GM23248 (cell line): ENCODE measurements at places on chromosomes 1 and 21. TPM values are rescaled to one million over a fixed set of nuclear protein-coding genes. Genes with fewer than 3 reads are reported as not detected.
A peak's percentile ranks its signal among the peaks of the same experiment; 100 is the strongest.

DFFB gene
- total RNA-seq: 6.4 and 18.3 TPM in 2 replicates

DNA sequence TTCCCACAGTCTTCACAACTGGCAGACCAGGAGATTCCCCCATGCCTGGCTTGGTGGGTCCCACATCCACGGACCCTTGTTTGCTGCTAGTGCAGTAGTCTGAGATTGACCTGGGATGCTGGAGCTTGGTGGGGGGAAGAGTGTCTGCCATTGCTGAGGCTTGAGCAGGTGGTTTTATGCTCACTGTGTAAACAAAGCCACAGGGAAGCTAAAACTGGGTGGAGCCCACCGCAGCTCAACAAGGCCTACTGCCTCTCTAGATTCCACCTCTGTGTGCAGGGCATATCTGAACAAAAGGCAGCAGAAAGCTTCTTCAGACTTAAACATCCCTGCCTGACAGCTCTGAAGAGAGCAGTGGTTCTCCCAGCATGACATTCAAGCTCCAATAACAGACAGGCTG is 177.3 kb upstream of the ETV3 start:
- H3K4me3 ChIP-seq: no peak overlapping the region
- no peaks in the 10 kb centered on the region for H3K27me3 ChIP-seq
- H3K27ac ChIP-seq: no peak overlapping the region
- no peaks in the 10 kb centered on the region for H3K4me1 ChIP-seq
- H3K36me3 ChIP-seq: no peaks in the 10 kb centered on the region

FNDC10 gene
- 7.7 and 9.8 TPM in 2 replicates for total RNA-seq

DNA sequence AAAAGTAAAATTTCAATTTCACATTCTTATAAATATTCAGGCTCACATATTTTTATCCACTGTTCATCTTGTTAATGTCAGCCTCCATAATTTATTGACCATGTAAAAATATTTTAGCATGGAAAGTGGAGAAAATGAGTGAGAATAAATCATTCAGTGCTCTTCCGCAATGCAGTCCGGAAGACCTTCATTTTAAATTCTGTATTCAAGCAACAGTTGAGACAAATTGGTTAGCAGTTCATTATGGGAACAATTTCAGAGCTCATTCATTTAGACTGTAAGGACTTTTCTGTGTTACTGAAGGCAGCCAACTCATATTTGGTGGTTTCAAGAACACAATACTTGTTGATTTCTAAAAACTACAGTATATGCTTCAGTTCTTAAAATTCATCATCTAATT is 97.8 kb downstream of the TYW3 start:
- DNase-seq: no peak
- no peaks in the 10 kb centered on the region for H3K4me1 ChIP-seq
- no peak overlapping the region for H3K27ac ChIP-seq
- no peak overlapping the region for H3K4me3 ChIP-seq
- H3K27me3 ChIP-seq: no peaks in the 10 kb centered on the region

- H3K27ac ChIP-seq: no peak overlapping the region
- DNase-seq: peak; percentile 81
- H3K36me3 ChIP-seq: no peaks in the 10 kb centered on the region
- H3K4me3 ChIP-seq: no peak overlapping the region
- peaks cover 12% of the 10 kb centered on the region for H3K4me1 ChIP-seq
These were observed 207.6 kb upstream of the NFIA start for GRCh38 chr1:60874718-60875117.

GRCh38 chr1:8025671-8026144 is 401 bp downstream of the ERRFI1 start:
- no peaks in the 10 kb centered on the region for H3K36me3 ChIP-seq
- H3K4me1 ChIP-seq: peaks cover 54% of the 10 kb centered on the region
- no peaks in the 10 kb centered on the region for H3K27me3 ChIP-seq
- peak overlapping the region; percentile 80 for H3K4me3 ChIP-seq
- DNase-seq: peak; percentile 53

TRIM63 gene
- not detected in 2 replicates for total RNA-seq

DNA sequence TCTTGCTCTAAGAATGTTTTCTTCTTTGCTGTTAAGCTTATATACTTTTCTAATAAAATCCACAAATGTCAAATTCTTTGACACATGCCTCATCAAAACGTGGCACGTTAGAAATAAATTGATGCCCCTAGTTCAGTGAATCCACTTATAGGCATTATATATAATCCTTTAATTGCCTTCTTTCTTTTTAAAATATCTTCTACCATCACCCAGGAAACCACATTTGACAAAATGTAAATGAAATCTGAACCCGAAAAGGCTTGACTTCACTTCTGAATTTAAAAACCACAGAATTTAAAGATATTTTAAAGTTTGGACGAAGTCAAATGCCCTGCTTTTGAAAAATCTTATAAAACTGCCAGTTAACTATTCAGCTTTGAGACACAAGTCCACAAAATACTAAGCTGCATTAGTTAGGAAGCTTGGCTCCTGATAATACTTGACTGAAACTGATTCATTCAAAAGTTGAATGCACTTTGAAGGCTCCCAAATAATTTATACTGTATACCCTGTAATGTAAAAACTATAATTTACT is 22.4 kb upstream of the KIFAP3 start:
- no peak overlapping the region for H3K27ac ChIP-seq
- DNase-seq: no peak
- H3K36me3 ChIP-seq: no peaks in the 10 kb centered on the region

- DNase-seq: no peak
- H3K36me3 ChIP-seq: no peaks in the 10 kb centered on the region
- H3K4me3 ChIP-seq: no peak overlapping the region
- no peak overlapping the region for H3K27ac ChIP-seq
These were observed 36.4 kb downstream of the SLC35F3 start for GRCh38 chr1:233940908-233941307.

DNA sequence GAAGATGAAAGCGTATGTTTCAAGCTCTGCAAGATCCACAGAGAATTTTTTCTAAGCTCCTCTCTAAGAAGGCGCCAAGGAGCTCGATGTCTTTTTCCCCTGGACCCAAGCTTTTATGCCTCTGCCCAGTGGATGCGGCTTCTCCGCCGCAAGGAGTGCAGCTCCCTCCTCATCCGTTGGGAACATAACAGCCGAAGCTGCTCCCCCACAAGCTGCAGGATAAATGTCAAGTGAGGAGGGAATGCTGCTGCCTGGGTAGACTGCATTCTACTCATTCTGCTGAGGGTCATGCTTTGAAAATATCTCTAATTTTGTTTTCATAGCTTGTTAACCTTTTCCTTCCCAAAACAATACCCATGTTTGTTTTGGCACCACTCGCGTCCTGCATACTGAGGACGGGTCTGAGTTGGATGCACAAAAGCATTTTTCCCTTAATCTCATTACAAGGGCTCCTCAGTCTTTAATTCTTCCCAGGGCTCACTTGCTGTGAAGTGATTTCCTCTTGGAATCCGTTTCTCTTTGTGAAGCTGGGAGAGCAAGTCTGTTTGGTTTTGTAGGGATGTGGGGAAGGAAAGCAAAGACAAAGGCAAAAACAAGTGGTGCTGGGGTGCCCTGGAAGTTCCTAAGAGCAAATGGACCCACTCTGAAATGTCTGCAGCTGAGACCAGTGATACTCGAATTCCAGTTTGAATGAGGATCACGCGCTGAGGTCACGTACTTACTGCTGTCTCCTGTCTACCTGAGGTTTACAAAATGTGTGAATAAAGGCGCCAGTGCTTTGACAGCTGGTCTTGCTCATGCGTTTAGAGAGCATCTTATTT is 134.0 kb upstream of the IRF2BP2 start:
- no peaks in the 10 kb centered on the region for H3K27me3 ChIP-seq
- H3K4me1 ChIP-seq: peaks cover 17% of the 10 kb centered on the region
- H3K27ac ChIP-seq: no peak overlapping the region
- DNase-seq: peak; percentile 35

DNA sequence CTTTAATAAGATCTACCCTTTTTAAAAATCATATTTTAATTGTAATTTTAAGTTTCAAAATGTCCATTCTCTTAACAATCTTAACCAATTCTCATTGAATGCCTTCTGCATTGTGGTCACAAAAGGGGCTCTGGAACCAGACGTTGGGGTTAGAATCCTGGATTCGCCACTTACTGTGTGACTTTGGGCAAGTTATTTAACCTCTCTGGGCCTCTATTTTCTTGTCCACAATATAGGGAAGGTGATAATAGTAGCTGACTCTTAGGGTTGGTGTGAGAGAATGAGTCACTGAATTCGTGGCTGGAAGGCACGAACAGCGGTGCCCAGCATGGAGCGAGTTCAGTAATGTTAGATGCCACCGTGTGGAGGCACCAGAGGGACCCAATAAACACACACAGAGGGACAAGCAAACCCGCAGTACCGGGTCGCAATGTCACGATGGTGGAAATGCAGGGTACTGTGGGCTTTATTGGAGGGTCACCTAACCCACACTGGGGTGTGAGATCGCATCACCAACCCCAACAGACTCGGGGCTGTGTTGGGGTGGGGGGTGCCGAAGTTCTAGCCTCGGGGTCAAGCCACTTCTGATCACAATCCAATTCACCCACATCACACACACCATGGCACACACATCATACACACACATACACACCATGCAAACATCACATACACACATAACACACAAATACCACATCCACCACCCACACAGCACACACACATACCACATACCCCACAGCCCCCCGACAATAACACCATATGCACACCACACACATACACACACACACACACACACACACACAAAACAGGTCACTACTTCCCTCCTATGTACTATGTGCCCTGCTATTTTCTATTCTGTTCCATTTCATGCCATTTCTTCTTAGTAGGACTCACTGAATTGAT is 27.0 kb upstream of the IFNAR2 start:
- DNase-seq: no peak
- no peaks in the 10 kb centered on the region for H3K27me3 ChIP-seq
- H3K4me3 ChIP-seq: no peak overlapping the region
- H3K36me3 ChIP-seq: no peaks in the 10 kb centered on the region

GRCh38 chr1:186654741-186655140 is 25.5 kb downstream of the PTGS2 start:
- H3K4me3 ChIP-seq: no peak overlapping the region
- H3K27ac ChIP-seq: no peak overlapping the region
- H3K27me3 ChIP-seq: no peaks in the 10 kb centered on the region
- DNase-seq: no peak
- no peaks in the 10 kb centered on the region for H3K36me3 ChIP-seq

GRCh38 chr1:235532360-235532759 is 28.1 kb upstream of the B3GALNT2 start:
- peak overlapping the region; percentile 42 for H3K27ac ChIP-seq
- peak; percentile 67 for DNase-seq
- H3K4me1 ChIP-seq: peaks cover 14% of the 10 kb centered on the region
- H3K36me3 ChIP-seq: no peaks in the 10 kb centered on the region

NCSTN gene
- 104 and 110 TPM in 2 replicates for total RNA-seq

DNA sequence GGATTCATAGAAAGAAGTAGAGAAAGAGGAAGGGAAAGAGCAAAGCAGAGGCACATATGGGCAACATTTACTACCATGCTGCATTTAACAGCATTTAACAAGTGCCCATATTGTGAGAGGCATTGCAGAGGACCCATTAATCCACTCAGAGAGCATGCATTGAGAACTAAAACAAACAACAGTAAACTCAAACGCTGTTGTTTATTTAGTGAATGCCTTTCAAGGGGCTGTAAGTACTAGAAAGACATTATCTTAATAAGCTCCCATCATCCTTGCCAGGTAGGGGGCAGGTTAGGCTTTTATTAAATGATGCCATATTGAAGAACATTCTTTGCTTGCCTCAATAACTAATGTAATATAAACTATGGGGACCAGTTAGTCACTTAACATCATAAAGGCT is 254.3 kb upstream of the DAB1 start:
- H3K27ac ChIP-seq: no peak overlapping the region
- no peaks in the 10 kb centered on the region for H3K27me3 ChIP-seq
- no peak overlapping the region for H3K4me3 ChIP-seq
- DNase-seq: no peak
- no peaks in the 10 kb centered on the region for H3K4me1 ChIP-seq

GRCh38 chr21:41363370-41364270 is 1.8 kb downstream of the MX2 start:
- DNase-seq: no peak
- no peak overlapping the region for H3K4me3 ChIP-seq
- H3K27ac ChIP-seq: no peak overlapping the region
- peaks cover 14% of the 10 kb centered on the region; the same call in 1 of the 2 replicates for H3K4me1 ChIP-seq
- H3K36me3 ChIP-seq: no peaks in the 10 kb centered on the region

- no peaks in the 10 kb centered on the region for H3K27me3 ChIP-seq
- H3K27ac ChIP-seq: no peak overlapping the region
- H3K4me1 ChIP-seq: no peaks in the 10 kb centered on the region
- no peak for DNase-seq
- H3K36me3 ChIP-seq: no peaks in the 10 kb centered on the region
These were observed 234.6 kb downstream of the USP25 start for GRCh38 chr21:15964236-15964855.

DNA sequence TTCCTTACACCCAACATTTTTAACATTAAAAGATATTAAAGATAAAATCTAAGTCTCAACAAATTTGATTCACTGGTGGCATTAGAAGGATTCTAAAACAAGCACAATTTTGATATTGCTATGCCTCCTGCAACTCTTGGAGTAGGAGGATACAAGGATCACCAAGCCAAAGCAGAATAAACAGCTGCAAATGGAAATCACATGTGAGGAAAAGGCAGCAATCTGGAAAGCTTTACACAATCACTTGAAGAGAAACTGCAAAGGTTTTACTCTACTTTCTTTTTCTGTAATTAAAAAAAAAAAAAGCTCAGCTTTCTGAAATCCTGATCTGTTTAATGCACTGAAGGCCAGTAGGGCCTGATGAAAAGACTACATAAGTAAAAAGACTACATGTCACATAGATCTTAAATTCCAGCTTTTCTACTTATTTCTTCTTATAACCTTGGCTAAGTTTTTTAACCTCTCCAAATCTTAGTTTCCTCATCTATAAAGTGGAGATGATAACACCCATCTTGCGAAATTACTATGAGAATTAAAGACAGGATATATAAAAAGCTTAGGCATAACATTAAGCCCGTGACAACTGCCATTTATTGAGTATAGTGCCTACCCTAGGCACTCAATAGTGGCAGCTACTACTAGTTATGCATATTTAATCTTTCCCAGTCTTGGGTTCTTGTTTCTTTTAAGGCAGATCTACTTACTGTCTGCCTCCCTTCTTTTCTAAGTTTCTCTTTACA is 73.5 kb downstream of the EPS15 start:
- H3K4me1 ChIP-seq: no peaks in the 10 kb centered on the region
- H3K27ac ChIP-seq: no peak overlapping the region
- H3K4me3 ChIP-seq: no peak overlapping the region
- no peaks in the 10 kb centered on the region for H3K27me3 ChIP-seq
- H3K36me3 ChIP-seq: peaks cover 14% of the 10 kb centered on the region
- DNase-seq: no peak

DNA sequence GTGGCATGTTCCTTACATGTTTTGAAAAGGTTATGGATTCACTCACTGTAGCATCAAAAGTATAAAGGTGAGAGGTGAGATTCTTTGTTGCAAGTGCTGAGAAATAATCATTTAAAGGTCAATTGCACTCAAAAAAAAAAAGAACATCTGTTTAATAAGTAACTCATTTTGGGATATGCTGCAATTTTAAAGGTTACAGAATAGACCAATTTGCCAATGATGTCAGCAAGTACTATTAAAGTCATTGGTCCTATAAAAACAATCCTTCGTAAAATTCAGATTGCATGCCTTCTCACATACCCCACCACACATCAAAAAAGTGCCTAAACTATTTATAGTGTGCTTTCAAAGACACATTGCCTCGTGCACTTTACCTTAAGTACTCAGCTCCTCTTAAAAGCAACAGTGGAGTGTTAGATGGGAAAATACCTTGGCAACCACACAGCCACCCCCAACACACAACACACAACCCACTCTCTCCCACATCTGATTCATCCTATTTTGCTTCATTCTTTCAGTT is 218.2 kb upstream of the ADGRL2 start:
- peaks cover 4% of the 10 kb centered on the region; the same call in 1 of the 2 replicates for H3K4me1 ChIP-seq
- H3K36me3 ChIP-seq: no peaks in the 10 kb centered on the region
- DNase-seq: peak; percentile 27

ANKRD34A gene
- 0.25 and 1.3 TPM in 2 replicates for total RNA-seq
